Right ventricle myocardium superior (tissue), 1 donor: ENCODE measurements at places on chromosomes 1 and 21.

DNA sequence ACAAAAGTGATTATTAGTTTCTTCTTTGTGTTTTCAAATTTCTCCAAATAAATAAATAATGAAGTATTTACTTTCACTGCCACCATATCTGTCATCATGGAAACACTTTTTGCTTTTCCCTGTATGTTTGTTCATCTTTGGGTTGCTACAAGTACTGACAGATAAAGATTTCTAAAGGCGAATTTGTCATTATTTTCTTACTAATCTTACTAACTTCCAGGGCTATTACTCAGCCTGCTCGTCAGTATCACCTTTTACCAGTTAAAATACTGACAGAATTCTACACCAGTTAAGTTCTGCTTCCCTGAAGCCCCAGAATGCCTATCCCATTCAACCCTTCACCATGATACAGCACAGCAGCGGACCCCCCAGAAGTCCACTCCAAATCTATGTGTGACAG lies 106.1 kb downstream of the CDC42BPA start:
- no peak for DNase-seq

DNA sequence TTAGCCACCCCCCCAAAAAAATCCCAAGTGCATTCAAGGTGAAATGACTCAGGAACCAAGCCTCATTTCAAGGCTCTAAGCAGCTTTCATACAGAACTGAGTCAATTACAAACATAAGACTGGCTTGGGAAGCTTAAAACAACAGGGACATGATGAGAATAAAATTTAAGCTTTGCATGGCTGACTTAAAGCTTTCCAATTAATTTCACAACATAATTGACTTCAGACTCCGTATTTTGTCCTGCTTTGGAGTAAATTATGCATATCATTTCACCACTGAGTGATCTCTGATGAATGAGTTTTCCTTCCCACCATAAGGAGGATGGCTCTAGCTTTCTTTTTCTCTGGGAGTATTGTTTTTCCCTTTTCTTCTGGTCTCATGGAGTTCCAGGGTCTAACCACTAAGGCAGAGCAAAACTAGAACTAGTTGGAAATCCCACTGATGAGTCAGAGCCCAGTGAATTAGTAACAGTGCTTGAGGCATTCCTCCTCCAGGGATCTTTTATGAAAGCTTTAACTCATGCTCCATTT lies 72.8 kb downstream of the XCL2 start:
- no peak for DNase-seq

DNA sequence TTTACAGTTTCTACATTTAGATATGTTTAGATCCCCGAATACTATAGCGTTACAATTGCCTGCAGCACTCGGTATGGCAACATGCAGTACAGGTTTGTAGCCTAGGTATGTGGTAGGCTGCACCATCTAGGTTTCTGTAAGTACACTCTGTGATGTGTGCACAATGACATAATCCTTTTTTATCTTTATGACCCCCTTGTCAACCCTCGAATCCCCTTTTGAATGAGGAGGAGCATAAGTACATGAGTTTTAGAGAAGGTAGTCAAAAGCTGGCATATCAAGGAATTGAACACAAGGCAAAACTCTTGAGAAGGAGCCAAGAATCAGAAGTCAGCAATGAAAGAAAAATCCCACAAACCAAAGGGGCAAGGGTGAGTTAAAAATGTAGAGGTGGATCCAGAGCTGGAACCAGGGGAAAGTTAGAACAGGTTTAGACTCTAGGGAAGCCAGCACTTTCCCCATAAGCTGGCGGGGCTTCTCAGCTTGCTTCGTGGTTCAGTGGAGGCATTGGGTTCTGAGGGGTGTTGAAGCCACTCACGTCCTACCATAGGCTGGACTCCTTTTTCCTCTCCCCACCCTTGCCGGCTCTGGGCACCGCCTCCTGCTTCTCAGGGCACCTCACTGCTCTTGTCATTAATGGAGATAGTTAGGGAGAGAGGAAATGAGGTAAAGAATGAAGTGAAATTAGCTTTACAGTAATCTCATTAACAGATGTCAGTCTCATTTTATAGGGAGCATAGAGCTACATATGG lies 31.3 kb downstream of the OLFML3 start:
- DNase-seq, result no peak

DNA sequence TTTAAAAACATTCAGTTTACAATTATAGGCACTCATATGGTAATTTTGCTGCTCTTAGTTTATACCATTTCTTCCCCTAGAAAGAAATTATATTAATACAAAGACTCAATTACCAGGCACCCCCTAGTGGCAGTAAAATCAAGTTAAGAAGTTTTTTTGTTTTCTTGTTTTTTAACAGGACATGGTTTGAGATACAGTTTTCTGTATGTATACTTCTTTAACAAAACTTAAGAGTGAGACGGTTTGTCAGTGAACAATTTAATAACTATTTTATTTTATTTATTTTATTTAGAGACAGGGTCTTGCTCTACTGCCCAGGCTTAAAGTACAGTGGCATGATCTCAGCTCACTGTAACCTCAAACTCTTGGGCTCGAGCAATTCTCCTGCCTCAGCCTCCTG lies 224.6 kb downstream of the FAF1 start:
- DNase-seq, result no peak

- DNase-seq, result no peak
Observed at GRCh38 chr1:71787699-71788098, 494.6 kb downstream of the NEGR1 start.

DNA sequence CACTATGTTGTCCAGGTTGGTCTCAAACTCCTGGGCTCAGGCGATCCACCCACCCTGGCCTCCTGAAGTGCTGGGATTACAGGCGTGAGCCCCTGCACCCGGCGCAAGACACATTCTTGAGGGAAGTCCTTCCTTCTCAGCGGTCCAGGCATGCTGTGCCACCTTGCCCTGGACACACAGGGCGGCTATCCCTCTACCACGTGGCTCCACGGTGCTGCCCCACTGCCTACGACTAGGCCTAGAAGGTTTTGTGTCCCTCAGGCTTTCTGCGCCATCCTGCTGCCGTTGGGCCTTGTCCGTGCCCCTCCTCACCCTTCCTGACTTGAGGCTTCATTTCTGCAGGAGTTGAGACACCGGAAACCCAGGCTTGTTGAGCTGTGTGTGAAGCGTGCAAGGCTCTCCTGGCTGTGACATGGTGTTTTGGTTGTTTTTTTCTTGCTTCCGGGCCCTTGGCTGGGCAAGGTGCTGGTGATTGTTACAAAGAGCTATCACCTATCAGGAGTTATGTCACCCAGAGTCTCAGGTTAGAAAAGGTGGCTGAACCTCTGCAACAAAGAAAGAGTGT lies 13.9 kb downstream of the C1orf174 start:
- DNase-seq, result no peak

- DNase-seq, result no peak
Observed at GRCh38 chr1:147169840-147170674, 2.2 kb downstream of the PRKAB2 start.

GRCh38 chr1:53336146-53336545 lies 8.3 kb upstream of the LRP8 start:
- DNase-seq, result no peak

- DNase-seq, result peak; percentile 52
Observed at GRCh38 chr1:202286622-202287097, 55.1 kb downstream of the UBE2T start.

- DNase-seq, result no peak
Observed at GRCh38 chr1:207619871-207620542, 24.9 kb upstream of the CR1L start.

DNA sequence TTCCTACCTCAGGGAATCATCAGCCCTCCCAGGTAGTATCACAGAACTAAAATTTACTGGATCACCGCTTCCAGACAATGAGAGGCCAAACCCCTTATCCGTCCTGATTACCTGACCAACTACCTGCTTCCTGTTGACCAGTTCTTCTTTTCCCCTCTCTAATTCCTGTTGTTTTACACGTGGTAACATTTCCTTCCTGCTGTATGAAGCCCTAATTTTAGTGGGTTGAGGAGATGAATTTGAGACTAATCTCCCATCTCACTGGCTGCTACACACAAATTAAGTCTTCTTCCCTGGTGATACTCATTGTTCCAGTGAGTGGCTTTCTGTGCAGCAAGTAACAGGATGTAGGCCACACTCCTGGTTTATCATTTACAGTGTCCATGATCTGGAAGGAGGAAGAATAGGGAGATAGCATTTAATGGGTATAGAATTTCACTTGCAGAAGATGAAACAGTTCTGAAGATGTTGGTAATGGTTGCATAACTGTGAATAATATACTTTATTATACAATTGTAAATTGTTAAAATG lies 2112.9 kb downstream of the NCAM2 start:
- no peak for DNase-seq

DNA sequence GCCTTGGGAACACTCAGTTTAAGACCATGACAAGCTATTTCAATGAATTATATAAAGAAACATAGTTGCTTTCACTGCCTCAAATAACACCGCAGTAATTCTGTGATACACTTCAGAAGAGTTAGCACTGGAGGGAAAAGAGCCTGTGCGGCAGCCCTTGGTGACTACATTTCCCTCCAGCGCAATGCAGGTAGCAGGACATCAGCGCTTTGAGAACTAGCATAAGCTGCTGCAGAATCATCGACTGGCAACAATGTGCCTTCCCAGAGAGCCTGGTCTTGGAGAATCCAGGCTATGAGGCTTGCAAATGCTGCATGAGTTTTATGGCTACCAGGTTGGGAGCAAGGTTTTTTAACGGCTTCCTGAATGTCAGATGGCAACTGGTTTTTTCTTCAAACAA lies 7.5 kb downstream of the NRIP1 start:
- DNase-seq, result no peak

GRCh38 chr21:45596704-45597318 lies 46.7 kb upstream of the PCBP3 start:
- peak; percentile 84 for DNase-seq

DNA sequence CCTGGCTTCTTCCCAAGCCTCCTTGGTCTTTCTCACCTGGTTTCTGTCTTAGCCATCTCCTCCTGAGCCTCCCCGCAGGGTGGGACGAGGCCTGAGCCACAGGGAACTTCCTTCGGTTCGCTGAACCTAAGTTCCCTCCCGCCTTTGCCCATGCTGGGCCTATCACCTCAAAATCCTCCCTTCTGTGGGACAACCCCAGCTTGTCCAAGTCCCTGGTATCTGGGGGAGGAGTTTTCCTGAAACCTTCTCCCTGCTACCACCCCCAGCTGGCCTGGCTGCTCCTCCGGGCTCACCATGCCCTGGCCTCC lies 27.7 kb upstream of the VPS13D start:
- DNase-seq, result peak; percentile 6

GRCh38 chr1:113246929-113247328 lies 143.4 kb upstream of the MAGI3 start:
- DNase-seq, result no peak

GRCh38 chr1:30373471-30374399 lies 349.6 kb downstream of the MATN1 start:
- no peak for DNase-seq

GRCh38 chr1:85203573-85204171 lies 2.9 kb upstream of the SYDE2 start:
- no peak for DNase-seq

DNA sequence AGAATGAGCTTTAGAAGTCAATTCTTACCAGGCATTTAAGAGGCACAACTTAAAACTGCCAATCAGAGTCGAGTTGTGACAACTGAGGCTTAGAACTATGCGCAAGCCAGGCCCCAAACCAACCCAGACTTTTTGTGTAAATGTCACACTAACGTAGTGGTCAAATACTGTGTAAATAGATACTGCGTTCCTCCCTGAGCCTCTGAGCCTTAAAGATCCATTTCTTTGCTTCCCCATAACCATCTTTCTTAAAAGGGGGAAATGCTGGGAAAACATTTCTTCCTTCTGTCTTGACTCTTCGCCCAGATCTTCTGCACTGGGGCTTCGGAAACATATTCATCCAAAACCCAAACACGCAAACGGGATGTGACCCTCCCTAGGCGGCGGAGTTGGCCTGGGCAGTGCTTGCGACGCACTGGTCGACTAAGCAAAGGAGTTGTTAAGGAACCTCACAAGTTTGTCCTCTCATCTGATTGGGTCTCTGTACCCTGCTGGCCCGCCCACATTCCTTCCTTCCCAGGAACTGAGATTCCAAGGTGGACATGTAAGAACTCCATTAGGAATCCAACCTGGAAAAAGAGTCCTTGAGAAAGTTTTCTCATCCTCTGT lies 2.6 kb downstream of the ADAMTS5 start:
- peak; percentile 80 for DNase-seq

DNA sequence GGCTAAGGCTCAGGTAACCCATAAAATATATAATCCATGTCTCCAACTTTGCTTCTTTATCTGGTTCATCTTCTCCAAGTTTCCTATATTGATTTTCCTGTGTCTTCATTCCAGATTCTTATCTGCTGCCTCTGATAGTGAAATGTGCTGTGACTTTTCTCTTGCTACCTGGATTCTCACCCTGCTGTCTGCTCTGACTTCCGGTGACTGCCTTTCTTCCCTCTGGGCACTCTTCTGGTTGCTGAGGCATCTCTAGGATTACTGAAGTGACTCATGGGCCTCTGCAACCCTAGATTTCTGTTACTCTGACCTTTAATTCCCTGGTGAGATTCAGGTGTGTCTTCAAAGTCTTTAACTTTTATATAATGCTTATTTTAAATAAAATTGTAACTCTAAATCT lies 46.9 kb downstream of the GIPC2 start:
- DNase-seq, result no peak

DNA sequence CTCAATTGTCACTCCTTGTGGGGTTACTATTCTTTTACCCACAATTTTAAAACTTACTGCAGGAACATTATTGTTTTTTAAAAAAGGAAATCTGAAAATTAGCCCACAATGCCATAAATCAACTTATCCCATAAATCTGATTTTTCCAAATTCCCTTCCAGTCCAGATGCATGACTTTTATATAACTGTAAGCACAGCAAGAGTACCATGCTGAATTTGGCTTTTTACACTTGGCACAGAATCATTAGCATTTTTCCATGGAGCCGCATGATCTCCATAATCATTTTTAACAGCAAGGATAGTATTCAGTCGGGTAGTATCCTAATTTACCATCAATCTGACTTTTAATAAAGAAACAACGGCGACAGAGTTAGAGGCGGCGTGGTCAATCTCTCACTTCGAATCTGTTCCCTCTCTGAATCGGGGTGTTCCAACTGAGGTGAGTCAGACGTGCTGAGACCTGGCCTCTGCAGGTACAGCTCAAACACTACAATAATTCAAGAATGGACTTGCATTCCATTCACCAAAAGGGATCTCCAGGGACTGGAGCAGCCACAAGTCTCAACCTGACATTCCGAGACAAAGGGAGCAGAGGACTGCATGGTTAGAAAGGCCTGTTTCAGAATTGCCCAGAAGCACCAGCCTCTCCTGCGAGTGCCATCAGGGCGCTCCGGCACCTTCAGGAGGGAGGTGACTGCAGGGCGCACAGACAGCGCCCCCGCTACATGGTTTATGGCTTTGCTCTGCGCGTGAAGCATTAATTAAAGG lies 48.9 kb downstream of the SLC66A1 start:
- DNase-seq, result peak; percentile 12

GRCh38 chr1:107183011-107183410 lies 42.2 kb downstream of the NTNG1 start:
- DNase-seq, result no peak

- no peak for DNase-seq
Observed at GRCh38 chr1:23452011-23452411, 27.5 kb upstream of the TCEA3 start.
